Hematopoietic multipotent progenitor cell (in vitro differentiated cells): ENCODE measurements at places on chromosomes 6 and 20.

- no peak for DNase-seq
These were observed 76.8 kb upstream of the OGFRL1 start for GRCh38 chr6:71211799-71212198.

- peak; percentile 74 for DNase-seq
These were observed 16.4 kb upstream of the HMGN4 start for GRCh38 chr6:26521600-26522391.

DNA sequence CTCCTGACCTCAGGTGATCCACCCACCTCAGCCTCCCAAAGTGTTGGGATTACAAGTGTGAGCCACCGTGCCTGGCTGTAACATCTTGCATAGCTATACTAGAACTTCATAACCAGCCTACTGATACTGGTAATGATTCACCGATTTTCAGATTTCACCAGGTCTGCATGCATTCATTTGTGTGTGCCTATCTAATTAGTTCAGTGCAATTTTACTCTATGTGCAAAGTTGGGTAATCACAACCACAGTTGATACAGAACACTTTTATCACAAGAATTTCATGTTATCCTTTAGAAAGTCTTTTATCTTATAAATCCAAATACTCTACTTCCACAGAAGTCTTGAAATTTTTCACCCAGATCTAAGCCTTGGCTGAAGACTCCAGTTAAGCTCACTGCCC lies 22.2 kb downstream of the FASTKD5 start:
- DNase-seq: no peak

DNA sequence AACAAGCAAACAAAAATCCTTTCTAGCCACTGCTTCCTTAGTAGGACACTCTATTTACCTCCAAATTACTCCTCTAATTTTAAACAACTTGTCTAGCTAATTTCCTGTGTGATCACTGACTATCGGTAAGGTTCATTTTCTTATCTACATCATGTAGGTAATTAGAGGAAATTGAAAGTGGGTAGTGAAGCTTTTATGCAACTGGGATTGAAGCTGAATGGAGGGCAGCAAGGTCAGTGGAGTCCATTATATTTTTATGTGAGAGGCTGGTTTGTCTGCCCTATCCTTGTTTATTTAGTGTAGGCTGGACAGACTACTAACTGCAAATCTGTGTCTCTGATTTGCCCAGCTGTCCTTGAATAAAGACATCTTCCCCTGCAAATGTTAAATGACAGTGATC lies 88.5 kb upstream of the SIM1 start:
- DNase-seq: no peak

DNA sequence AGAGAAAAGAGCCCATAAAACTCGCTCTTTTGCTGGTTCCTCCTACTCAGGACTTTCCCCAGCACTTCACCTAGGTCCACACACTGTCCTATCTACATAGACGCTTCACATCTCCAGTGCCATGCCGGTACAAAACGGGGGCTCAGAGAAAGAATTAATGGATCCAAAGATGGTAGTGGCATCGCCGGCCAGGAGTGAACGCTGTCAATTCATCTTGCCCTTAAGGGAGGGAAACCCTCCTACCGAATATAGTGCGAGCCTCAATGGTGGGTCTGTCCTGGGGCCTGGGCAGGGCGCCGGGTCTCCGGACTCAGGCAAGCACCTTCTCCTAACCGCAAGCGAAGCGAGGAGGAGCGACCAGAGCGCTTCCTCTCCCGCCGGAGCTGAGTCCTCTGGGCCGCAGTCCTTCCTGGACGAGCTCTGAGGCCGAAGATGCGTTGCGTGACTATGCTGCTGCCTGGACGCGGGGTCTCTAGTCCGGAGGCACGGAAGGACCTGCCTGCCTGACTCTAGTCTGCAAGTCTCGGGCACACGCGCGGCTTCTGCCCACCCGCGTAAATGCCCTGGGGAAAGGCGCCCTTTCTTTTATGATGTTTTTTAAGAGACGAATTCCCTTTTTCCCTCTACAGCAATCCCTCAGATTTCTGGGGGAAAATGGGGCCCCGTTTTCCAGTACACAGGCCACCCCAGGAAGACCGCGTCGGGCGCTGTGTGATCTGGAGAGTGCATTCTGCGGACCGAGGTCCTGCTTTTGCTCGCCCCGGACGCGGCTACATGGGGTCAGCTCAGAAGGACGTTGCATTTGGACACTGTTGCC lies 100.1 kb upstream of the PRDM1 start:
- DNase-seq: no peak

GRCh38 chr6:166194914-166195859 lies 27.5 kb upstream of the TBXT start:
- no peak for DNase-seq
